ENCODE measurements at places on chromosomes 16 and 17.

DNA sequence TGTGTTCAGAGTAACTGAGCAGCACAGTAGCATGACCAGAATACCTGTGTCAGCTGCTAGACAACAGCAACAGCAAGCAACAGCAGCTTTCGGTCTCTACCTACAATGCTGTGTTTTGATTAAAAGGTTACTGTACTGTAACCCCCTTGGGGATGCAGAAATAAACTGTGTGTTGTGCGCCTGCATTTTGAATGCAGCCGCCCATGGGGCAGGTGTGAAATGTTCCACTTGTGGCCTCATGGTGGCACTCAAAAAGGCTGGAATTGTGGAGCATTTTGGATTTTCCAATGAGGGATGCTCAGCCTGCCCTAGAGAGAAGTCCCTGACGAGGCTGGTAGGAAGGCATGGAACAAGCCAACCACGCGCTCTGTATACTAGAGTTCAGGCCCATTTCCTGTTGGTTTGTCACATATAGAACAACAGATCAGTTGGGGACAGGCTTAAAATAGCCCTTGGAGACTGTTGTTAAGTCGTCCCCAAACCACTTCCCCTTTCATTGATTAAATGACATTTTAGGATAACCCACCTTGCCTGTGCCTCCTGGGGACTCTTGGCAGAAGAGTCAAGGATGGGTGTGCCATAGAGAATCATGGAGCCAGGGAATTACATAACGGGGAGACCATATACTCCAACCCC lies 27.1 kb downstream of the SCPEP1 start:
- DNase-seq, result no peak

DNA sequence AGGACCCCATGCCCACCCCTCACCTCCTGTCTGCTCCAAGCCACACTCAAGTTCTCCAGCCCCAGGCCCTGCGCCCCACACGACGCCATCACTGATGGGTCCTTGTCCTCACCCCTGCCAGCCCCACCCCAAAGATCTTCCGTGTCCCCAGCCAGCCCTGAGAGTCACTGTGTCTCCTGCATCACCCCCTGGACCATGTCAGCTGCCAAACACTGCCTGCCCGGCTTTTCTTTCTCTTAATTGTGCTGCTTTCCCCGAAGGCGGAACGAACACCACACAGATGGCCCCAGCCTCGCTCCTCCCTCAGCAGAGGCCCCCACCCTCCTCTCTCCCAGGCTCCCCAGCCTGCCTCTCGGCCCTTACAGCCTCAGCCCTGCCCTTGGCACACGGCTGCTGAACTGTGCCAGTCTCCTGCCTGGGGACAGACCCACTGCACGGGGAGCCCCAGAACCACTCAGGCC lies 4.8 kb upstream of the GAA start:
- DNase-seq, result no peak

- DNase-seq, result no peak
Observed at GRCh38 chr17:44903012-44903685, 3.9 kb upstream of the EFTUD2 start.

GRCh38 chr17:5344914-5345313 lies 62.8 kb downstream of the RABEP1 start:
- DNase-seq, result no peak

- peak; percentile 73 for DNase-seq
Observed at GRCh38 chr17:27807567-27808470, 7.5 kb upstream of the NOS2 start.

DNA sequence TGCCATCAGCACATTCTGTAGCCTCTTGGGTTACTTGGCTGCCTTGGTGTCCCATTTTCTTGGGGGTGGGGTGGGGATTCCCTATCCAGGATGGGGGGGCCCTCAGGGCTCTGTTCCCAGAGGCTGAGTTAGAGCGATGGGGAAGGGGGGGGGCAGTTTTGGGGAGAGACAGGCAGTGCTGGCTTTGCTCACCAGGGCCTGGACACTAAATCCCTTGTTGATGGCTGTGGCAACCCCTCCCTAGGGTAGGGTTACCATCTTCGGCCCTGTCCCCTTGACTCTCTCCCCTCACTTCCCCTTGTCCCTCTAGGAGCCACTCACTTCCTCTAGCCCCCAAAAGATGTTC lies 660 bp upstream of the ATP2A1 start:
- no peak for DNase-seq

- DNase-seq, result peak; percentile 77
Observed at GRCh38 chr16:30068750-30069610, 3.4 kb downstream of the ALDOA start.

GRCh38 chr16:65919986-65920376 lies 446.5 kb upstream of the CDH5 start:
- DNase-seq, result no peak

- DNase-seq, result no peak
Observed at GRCh38 chr17:9855036-9855435, 29.3 kb downstream of the GLP2R start.

GRCh38 chr17:50145532-50146229 lies 4.8 kb downstream of the PPP1R9B start:
- DNase-seq, result no peak

DNA sequence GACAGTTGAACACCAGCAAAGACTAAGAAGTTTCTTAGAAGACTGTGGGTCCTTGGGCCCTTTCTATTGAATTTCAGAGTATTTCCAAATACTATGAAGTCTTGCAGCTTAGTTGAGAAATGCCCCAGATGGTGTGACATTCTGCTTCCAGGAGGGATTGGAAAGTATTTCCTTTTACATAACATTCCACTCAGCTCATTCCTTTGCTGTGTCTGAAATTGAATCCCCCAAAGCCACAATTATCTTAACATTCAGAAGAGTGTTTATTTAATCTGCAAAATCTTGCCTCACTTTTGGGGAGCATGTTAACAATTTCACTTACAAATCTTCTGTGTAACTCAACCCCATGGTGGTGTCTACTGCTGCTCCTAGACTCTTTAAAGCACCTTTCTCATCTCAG lies 307.7 kb downstream of the WWOX start:
- no peak for DNase-seq

DNA sequence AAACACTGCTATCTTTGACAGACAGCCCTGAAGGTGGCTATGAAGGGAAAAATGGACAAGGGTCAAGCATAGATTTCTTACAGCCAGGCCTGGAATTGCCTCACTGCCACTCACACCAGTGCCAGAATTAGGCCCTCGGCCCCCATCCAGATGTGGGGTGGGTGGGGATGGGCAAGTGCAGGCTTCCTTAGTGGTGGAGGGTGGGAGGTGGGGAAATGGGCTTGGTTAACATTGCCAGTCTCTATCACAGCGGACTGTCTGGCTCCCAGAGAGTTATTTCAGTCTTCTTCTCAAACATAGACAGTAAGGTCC lies 24.9 kb downstream of the B9D1 start:
- DNase-seq, result no peak
